PC-9 (cell line): ENCODE measurements at places on chromosomes 2 and 18. TPM values are rescaled to one million over a fixed set of nuclear protein-coding genes. Genes with fewer than 3 reads are reported as not detected.
A peak's percentile ranks its signal among the peaks of the same experiment; 100 is the strongest.

- H3K27ac ChIP-seq: no peak overlapping the region
- H3K36me3 ChIP-seq: no peaks in the 10 kb centered on the region
- H3K4me3 ChIP-seq: peak overlapping the region; percentile 25; the same call in 1 of the 2 replicates
- H3K27me3 ChIP-seq: no peaks in the 10 kb centered on the region
- H3K4me1 ChIP-seq: no peaks in the 10 kb centered on the region
Measured at GRCh38 chr18:65124633-65125032, 626.2 kb upstream of the CDH7 start.

GRCh38 chr2:147663962-147664361 lies 180.9 kb upstream of the ACVR2A start:
- H3K27ac ChIP-seq: no peak overlapping the region
- no peaks in the 10 kb centered on the region for H3K4me1 ChIP-seq
- no peaks in the 10 kb centered on the region for H3K36me3 ChIP-seq
- DNase-seq: no peak

- H3K4me1 ChIP-seq: no peaks in the 10 kb centered on the region
- H3K4me3 ChIP-seq: no peak overlapping the region
- H3K27ac ChIP-seq: no peak overlapping the region
- DNase-seq: no peak
- no peaks in the 10 kb centered on the region for H3K36me3 ChIP-seq
Measured at GRCh38 chr18:8468921-8469335, 140.3 kb upstream of the RAB12 start.

DNA sequence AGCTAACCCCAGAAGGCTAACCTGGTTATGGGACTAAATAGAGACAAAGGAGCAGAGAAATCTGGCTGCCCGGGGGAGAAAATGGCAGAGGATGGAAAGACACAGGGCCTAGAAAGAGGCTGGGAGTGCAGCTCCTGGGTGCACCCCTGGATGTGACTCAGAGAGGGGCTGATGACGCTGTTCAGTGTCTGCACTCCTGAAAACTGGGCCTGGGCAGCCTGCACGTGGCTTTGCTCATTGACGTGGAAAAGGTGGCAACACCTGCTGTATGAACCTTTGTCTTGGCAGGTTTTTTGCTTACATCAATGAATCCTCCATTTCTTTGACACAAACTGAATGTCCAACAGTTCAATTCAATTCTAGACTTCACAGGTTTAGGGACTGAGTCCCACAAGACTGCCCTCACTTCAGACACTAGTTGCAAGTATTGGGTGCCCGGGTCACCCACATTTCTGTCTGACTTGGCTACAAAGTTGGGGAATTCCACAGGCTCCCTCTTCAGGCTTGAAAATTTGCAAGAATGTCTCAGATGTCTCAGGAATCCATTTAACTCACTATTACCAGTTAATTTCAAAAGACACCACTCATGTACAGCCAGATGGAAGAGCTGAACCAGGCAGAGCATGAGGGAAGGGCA lies 47.3 kb upstream of the PUM2 start:
- H3K36me3 ChIP-seq: no peaks in the 10 kb centered on the region
- H3K4me1 ChIP-seq: no peaks in the 10 kb centered on the region
- no peak for DNase-seq

DNA sequence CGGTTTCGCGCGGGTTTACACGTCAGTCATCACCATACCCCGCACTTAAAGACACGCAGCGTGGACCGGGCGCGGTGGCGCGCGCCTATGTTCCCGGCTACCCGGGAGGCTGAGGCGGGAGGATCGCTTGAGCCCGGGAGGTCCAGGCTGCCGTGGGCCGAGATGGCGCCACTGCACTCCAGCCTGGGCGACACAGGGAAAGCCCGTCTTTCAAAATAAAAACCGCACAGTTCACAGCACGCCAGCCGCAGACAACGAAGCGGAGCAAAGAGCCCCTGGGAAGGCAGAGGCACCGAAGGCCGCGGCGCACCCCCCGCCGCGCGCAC lies 328 bp downstream of the DTYMK start:
- peak overlapping the region; percentile 95 for H3K4me3 ChIP-seq
- H3K4me1 ChIP-seq: peaks cover 13% of the 10 kb centered on the region
- DNase-seq: no peak
- peak overlapping the region; percentile 29; the same call in 1 of the 2 replicates for H3K27ac ChIP-seq
- H3K36me3 ChIP-seq: peaks cover 20% of the 10 kb centered on the region
- H3K27me3 ChIP-seq: no peaks in the 10 kb centered on the region

GRCh38 chr18:73715210-73715670 lies 432.4 kb downstream of the FBXO15 start:
- H3K27ac ChIP-seq: no peak overlapping the region
- DNase-seq: no peak
- H3K4me1 ChIP-seq: peaks cover 11% of the 10 kb centered on the region
- H3K4me3 ChIP-seq: no peak overlapping the region
- H3K36me3 ChIP-seq: no peaks in the 10 kb centered on the region

- no peaks in the 10 kb centered on the region for H3K27me3 ChIP-seq
- DNase-seq: no peak
- peak overlapping the region; percentile 79 for H3K4me3 ChIP-seq
Measured at GRCh38 chr2:237691029-237691907, 63.9 kb downstream of the LRRFIP1 start.

- H3K27ac ChIP-seq: no peak overlapping the region
- H3K4me3 ChIP-seq: no peak overlapping the region
- peaks cover 35% of the 10 kb centered on the region for H3K27me3 ChIP-seq
- no peak for DNase-seq
- no peaks in the 10 kb centered on the region for H3K36me3 ChIP-seq
- H3K4me1 ChIP-seq: peaks cover 10% of the 10 kb centered on the region
Measured at GRCh38 chr2:26563686-26564085, 77.5 kb downstream of the CIB4 start.

- DNase-seq: no peak
- no peak overlapping the region for H3K4me3 ChIP-seq
- H3K36me3 ChIP-seq: no peaks in the 10 kb centered on the region
- H3K27ac ChIP-seq: no peak overlapping the region
- H3K27me3 ChIP-seq: no peaks in the 10 kb centered on the region
- no peaks in the 10 kb centered on the region for H3K4me1 ChIP-seq
Measured at GRCh38 chr2:48572816-48573215, 42.9 kb downstream of the STON1 start.

- H3K27me3 ChIP-seq: no peaks in the 10 kb centered on the region
- DNase-seq: no peak
- no peaks in the 10 kb centered on the region for H3K36me3 ChIP-seq
- H3K27ac ChIP-seq: no peak overlapping the region
- no peak overlapping the region for H3K4me3 ChIP-seq
- H3K4me1 ChIP-seq: no peaks in the 10 kb centered on the region
Measured at GRCh38 chr2:231334179-231334930, 61.2 kb upstream of the B3GNT7 start.

DNA sequence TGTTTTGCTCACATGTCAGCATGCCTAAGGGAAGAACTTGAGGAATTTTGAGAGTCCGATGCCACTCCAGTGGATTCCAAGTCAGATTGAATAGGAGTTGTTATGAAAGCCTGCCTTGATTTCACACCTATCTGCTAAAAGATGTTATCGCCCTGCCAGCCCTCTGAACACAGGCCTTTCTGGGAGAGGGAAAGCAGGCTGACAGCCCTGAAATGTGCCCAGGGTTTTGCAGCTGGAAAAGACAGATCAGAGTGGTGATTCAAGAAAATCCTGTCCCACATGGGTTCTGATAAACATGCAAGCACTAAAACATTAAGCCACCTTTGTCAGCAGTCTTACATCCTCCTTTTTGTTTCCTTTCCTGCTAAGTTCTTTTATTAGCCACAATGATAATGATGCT lies 1752.9 kb upstream of the CELF4 start:
- no peaks in the 10 kb centered on the region for H3K27me3 ChIP-seq
- no peak for DNase-seq
- no peak overlapping the region for H3K27ac ChIP-seq
- H3K4me3 ChIP-seq: no peak overlapping the region

GRCh38 chr2:42244520-42244919 lies 75.4 kb downstream of the EML4 start:
- no peaks in the 10 kb centered on the region for H3K4me1 ChIP-seq
- 0 out of 2 replicates have a peak, but pooled peaks cover 9% of the 10 kb centered on the region for H3K36me3 ChIP-seq
- H3K27ac ChIP-seq: no peak overlapping the region
- DNase-seq: no peak
- H3K4me3 ChIP-seq: no peak overlapping the region

DNA sequence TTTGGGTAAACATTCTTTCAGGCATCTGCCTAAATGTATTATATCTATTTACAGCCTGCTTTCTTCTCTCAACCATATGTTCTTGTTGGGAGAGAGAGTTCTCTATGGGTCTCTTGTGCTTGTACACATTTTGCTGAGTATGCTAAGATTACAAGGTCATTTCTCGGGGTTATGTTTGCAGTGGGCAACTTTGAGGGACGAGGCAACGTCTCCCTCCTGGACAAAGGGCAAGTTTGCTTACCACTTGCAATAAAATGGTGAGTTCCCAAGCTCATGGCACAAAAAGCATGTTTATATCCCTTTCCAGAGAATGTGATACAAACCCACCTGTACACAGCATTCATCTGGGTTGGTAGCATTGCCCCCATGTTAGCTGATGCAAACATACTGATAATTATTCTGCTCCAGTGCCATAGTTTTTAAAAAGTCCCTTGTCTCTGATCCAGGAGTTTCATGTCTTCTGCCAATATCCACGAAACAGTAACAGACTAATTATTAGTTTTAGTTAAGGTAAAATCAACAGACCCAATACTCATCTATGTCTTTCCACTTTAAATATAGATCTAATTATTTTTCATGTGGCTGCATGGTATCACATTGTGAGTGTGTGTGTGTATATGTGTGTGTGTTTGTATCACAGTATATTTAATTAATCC lies 84.2 kb upstream of the MAPK4 start:
- no peak overlapping the region for H3K4me3 ChIP-seq
- H3K27ac ChIP-seq: no peak overlapping the region
- no peaks in the 10 kb centered on the region for H3K36me3 ChIP-seq
- no peaks in the 10 kb centered on the region for H3K4me1 ChIP-seq

DNA sequence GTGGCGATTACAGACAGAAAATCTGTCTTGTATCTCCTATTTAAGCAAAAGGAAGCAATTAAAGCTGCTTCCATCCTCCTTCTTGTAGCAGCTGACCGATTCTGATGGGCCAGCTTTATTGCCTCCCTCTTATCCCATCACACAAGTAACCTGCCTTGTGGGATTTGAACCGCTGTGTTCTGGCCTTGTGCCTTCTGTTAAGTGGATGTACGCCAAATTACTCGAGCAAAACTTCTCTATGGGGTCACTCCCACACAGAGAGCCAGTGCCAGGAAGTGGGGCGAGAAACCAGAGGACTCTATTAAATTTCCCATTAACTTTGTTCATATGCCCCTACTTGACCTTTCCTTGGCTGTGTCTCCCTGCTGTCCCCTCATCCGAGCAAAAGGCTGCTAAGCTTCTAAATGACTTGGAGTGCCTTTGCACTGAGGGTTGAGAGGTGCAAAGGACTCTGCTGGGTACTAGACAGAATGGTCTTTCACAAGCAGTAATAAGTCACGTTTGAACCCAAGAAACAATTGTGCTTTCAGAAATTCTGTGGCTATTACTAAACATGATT lies 672.5 kb downstream of the MBD2 start:
- H3K27ac ChIP-seq: no peak overlapping the region
- no peaks in the 10 kb centered on the region for H3K4me1 ChIP-seq
- no peak overlapping the region for H3K4me3 ChIP-seq

DNA sequence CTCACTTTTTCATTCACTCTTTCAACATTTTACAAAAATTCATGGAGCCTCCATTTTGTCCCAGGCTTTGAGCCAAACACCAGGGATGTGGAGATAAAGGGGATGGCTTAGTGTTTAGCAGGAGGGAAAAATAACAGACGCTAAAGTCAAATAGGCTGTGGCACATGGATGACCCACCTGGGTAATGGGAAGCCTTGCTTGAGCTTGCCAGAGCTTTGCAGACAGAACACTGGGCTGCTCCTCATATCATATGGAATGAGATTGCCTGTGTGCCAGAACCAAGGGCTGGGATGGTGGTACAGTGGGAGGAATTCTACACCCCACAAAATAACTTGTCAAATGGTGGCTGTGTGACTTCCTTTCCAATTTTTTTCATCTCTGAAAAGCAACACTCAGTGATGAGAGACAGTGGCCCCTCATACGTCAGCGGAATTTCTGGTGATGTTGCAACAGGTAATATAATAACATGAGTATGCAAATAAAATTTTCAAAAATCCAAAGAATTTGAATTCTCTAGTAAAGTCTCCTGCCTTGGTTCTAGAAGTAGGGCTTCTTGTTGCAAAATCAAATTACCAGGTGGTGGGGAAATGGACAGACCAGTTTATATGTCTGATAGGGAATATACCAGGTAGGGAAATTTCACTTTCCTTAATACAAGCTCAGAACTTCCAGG lies 252.9 kb downstream of the CLIP4 start:
- no peaks in the 10 kb centered on the region for H3K4me1 ChIP-seq
- H3K36me3 ChIP-seq: no peaks in the 10 kb centered on the region
- no peak for DNase-seq
- H3K27ac ChIP-seq: no peak overlapping the region
- peaks cover 89% of the 10 kb centered on the region for H3K27me3 ChIP-seq

GRCh38 chr2:33292981-33293595 lies 183.4 kb upstream of the RASGRP3 start:
- peaks cover 25% of the 10 kb centered on the region for H3K4me1 ChIP-seq
- H3K36me3 ChIP-seq: no peaks in the 10 kb centered on the region

- H3K4me3 ChIP-seq: no peak overlapping the region
- no peaks in the 10 kb centered on the region for H3K36me3 ChIP-seq
- no peaks in the 10 kb centered on the region for H3K27me3 ChIP-seq
- no peak for DNase-seq
- peaks cover 12% of the 10 kb centered on the region for H3K4me1 ChIP-seq
Measured at GRCh38 chr2:41894563-41895333, 153.1 kb upstream of the PKDCC start.

DNA sequence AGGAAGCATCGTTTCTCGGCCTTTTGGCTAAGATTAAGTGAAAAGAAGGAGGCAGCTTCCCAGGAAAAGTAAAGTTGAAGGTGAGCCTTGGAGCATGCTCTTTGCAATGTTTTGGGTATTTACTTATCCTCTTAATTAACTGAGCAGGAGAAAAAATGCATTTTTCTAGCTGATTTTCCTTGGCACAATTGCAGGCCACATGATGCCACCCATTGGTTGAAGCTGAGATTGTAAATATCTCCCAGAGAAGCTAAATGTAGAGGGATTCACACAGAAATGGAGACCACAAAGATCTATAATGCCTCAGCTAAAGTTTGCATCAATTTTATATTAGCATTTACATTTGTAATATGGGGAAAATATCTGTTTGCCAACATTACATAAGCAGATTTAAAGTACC lies 294.1 kb downstream of the KCNS3 start:
- H3K4me1 ChIP-seq: peaks cover 10% of the 10 kb centered on the region
- no peak overlapping the region for H3K27ac ChIP-seq
- no peak for DNase-seq
- no peaks in the 10 kb centered on the region for H3K36me3 ChIP-seq

- no peak overlapping the region for H3K4me3 ChIP-seq
- no peaks in the 10 kb centered on the region for H3K27me3 ChIP-seq
- H3K27ac ChIP-seq: no peak overlapping the region
- H3K4me1 ChIP-seq: no peaks in the 10 kb centered on the region
- H3K36me3 ChIP-seq: no peaks in the 10 kb centered on the region
Measured at GRCh38 chr2:23505218-23505983, 120.4 kb downstream of the KLHL29 start.

IL36G gene
- total RNA-seq: not detected in 2 replicates

NRP2 gene
- total RNA-seq: 25.5 and 31.0 TPM in 2 replicates

RAB17 gene
- total RNA-seq: 86.3 and 88.1 TPM in 2 replicates

ASPRV1 gene
- total RNA-seq: 0.30 and 0.48 TPM in 2 replicates

DNAJC5G gene
- not detected in 2 replicates for total RNA-seq

CPLX4 gene
- not detected in 2 replicates for total RNA-seq

CACNB4 gene
- 0.73 and 0.98 TPM in 2 replicates for total RNA-seq
